Hepatocyte (in vitro differentiated cells): ENCODE measurements at places on chromosomes 6 and 20. TPM values are rescaled to one million over a fixed set of nuclear protein-coding genes. Genes with fewer than 3 reads are reported as not detected.

Gene PBOV1
- polyA plus RNA-seq, result not detected in 2 replicates

GRCh38 chr6:78599526-78599925 lies 267.8 kb upstream of the IRAK1BP1 start:
- no peak for DNase-seq

DNA sequence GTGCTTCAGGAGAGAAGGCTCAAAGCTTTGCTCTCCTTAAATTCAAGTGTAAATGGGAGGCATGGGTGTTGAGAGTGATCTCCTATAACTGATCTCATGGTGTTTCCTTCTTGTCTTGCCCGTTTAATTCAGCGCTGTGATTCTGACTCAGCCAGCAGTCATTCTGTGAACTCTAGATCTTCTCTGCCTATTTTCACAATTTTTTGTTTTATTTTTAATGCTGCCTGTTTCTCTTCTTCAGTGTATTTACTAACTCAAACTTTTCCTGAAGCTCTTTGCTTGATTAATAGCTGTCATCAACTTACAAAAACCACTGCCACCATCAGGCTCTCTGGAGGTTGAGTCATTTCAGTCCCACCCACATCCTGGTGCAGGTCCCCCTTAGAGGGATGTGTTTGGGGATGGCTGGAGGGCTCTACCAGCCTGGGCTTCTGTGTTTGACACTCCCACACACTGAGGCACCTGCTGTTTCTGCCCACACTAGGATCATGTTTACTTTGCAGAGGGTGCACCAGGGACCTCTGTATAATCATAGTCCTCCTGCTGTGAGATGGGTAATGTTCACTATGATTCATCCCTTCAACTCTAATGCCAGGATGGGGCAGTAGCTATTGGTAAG lies 94.0 kb downstream of the SHLD1 start:
- no peak for DNase-seq

Gene FAM83C
- 0.10 TPM in 1 of 2 replicates, not detected in the other for polyA plus RNA-seq

GRCh38 chr6:73791336-73791735 lies 95.3 kb downstream of the CD109 start:
- DNase-seq, result no peak
